ENCODE measurements at places on chromosomes 3 and 15. TPM values are rescaled to one million over a fixed set of nuclear protein-coding genes. Genes with fewer than 3 reads are reported as not detected.

THBS1 gene
- 16.3 TPM for total RNA-seq

MTHFS gene
- 16.0 TPM for total RNA-seq

PLA1A gene
- 0.92 TPM for total RNA-seq

CCDC14 gene
- 11.8 TPM for total RNA-seq

TTC14 gene
- total RNA-seq: 14.2 TPM

IGSF10 gene
- 0.20 TPM for total RNA-seq

PCOLCE2 gene
- 0.36 TPM for total RNA-seq

- ATAC-seq: no peak
Measured at GRCh38 chr3:23421811-23422516, 218.8 kb downstream of the UBE2E2 start.

- ATAC-seq: no peak
Measured at GRCh38 chr3:139597947-139598346, 58.4 kb upstream of the RBP1 start.

GRCh38 chr15:31871887-31872281 lies 158.4 kb upstream of the CHRNA7 start:
- ATAC-seq: no peak

- no peak for ATAC-seq
Measured at GRCh38 chr15:89494031-89494430, 2.4 kb downstream of the RHCG start.

DNA sequence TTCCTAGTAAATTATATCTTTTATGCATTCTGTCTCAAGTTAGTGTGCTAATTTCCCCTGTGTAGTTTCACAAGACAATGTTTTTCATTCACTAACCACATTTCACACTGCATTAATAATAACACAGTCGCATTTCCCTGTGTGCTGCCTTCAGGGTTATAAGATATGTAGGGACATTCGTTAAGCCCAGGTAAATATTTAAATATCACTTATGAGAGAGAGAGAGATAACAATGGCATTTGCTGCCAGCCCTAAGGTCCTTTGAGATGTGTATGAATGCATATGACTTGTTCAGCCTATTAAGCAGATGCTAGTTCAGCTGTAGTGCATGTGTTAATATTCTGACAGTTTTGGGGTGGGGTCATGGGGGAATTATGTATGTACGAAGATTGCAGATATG lies 876.7 kb downstream of the NAALADL2 start:
- ATAC-seq: no peak

DNA sequence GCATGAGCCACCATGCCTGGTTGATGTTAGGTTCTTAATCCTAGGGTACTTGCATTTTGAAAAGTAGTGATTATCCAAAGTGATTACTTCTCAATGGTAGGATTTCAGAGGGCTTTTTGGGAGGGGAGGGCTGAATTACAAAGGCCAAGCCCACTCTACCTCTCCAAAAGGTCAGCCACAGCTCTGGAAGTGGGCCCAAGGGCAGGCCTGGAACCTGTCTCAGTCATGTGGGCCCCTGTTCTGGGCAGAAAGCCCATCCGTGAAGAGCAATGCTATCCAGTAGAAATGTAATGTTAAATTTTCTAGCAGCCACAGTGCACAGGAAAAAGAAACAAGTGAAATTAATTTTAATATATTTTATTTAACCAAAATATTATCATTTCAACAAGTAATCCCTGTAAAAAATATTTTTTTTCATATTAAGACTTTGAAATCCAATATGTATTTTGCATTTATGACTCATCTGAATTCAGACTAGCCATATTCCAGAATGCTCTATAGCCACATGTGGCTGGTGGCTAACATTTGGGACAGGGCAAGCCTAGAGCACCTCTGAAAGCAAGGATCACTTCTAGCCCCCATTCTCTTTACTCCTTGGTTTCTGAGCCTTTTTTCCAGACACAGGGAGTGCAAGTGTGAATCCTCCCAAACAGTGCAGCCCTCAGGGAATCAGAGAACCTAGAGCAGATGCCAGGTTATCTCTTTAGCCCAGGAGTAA lies 16.8 kb downstream of the RFT1 start:
- no peak for ATAC-seq

DNA sequence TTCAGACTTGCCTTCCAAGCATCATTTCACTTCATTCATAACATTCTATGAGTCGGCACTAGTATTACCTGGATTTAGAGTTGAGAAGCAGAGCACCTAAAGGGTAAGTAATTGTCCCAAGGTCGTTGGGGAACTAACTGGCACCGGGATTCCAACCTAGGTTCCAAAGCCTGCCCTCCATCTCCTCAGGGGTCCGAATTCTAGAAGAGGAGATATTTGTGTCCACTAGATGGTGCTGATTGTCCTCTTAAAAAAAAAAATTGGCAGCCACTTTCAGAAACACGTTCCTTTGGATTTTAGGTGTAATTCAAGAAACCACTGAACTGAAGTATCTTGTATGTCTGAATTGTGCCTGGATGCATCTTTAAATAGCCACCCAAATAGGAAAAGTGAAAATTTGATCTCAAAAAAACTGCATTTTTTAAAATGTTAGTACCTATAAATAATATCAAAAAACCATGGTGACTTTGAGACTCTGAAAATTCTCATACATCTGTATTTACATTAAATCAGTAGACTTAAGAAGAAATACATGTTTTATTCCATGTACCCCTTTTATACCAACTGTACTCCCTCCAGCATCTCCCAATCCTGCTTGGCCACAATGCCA lies 3.9 kb upstream of the FSIP1 start:
- ATAC-seq: no peak

GRCh38 chr3:139122612-139123011 lies 77.9 kb upstream of the PRR23C start:
- no peak for ATAC-seq

DNA sequence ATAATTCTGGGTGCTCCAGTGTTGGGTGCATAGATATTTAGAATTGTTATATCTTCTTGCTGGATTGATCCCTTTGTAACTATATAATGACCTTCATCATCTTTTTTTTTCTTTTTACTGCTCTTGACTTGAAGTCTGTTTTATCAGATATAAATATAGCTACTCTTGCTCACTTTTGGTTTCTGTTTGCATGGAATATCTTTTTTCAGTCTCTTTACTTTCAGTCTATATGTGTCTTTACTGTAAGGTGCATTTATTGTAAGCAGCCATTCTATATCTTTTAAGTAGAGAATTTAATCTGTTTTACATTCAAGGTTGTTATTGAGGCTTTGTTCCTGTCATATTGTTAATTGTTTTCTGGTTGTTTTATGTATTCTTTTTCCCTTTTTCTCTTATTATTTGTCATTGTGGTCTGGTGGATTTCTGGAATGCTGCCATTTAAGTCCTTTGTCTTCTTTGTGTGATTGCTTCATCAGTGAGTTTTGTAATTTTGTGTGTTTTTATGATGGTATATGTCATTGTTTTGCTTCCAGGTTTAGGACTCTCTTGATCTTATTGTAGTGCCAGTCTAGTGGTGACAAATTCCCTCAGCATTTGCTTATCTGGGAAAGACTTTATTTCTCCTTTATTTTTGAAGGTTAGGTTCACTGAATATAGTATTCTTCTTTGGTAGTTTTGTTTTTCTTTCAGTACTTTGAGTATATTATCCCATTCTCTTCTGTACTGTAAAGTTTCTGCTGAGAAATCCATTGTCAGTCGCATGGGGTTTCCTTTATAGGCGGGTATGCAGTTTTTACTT lies 8.3 kb upstream of the PRR23C start:
- no peak for ATAC-seq

GRCh38 chr15:38612159-38612863 lies 47.7 kb upstream of the RASGRP1 start:
- peak; percentile 88 for ATAC-seq

- peak; percentile 86 for ATAC-seq
Measured at GRCh38 chr3:197487911-197488391, 67.8 kb downstream of the BDH1 start.

DNA sequence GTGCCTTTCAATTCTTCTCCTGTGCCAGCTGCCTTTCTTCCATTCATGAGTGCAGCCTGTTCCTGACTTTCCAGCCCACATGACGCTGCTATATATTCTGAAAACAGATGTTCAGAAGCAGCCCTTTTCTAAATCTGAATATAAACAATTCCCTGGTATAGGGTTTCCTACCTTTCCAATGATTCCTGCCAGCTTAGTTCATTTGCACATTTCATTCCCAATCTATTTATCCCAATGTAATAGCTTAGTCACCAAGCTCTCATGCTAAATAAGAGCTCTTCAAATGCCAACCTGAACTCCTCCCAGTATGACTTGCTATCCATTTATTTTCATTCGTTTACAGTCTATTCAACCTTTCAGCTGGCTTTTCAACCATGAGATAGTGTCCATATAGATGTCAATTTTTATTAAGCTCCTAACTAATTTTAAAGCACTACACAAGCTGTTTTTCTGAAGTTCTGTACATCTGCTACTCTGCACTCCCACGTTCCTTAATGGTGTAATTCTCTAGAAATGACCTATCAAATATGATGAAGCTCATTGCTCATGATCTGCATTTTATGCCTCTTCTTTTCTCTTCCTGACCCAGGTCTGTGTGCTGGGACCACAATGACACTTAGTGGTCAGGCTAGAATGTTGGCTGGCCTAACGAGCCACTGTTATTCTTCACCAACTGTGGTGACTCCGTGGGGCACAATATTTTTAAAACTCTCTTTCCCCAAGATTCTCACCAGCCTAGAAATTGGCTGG lies 605.0 kb upstream of the TBL1XR1 start:
- ATAC-seq: no peak

GRCh38 chr15:59764775-59765174 lies 75.7 kb upstream of the BNIP2 start:
- no peak for ATAC-seq

- no peak for ATAC-seq
Measured at GRCh38 chr3:154152741-154153140, 31.6 kb downstream of the ARHGEF26 start.

- peak; percentile 75 for ATAC-seq
Measured at GRCh38 chr3:196712514-196713413, 587 bp downstream of the PIGX start.

GRCh38 chr3:195475614-195476013 lies 32.8 kb upstream of the ACAP2 start:
- no peak for ATAC-seq

GRCh38 chr3:143337387-143337786 lies 217.8 kb downstream of the CHST2 start:
- no peak for ATAC-seq

- ATAC-seq: peak; percentile 27
Measured at GRCh38 chr15:40695469-40695890, 506 bp downstream of the RAD51 start.

DNA sequence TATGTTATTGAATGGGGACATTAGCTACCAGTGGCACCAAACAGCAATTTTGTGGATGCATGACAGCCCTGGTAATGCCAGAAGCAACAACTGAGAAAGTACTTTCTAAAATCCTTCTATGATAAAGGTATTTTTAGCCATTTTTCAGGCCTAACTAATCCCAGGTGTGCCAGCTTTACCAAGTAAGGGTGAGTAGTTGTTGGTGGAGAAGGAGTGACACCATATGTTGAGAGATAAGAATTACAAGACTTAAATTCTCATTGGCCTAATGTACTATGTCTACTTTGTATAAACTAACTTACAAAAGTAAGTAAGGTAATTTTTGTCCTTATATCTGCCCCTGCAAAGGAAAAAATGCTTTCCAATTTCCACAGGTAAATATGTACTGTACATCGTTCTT lies 4.1 kb upstream of the COX17 start:
- peak; percentile 43 for ATAC-seq

DNA sequence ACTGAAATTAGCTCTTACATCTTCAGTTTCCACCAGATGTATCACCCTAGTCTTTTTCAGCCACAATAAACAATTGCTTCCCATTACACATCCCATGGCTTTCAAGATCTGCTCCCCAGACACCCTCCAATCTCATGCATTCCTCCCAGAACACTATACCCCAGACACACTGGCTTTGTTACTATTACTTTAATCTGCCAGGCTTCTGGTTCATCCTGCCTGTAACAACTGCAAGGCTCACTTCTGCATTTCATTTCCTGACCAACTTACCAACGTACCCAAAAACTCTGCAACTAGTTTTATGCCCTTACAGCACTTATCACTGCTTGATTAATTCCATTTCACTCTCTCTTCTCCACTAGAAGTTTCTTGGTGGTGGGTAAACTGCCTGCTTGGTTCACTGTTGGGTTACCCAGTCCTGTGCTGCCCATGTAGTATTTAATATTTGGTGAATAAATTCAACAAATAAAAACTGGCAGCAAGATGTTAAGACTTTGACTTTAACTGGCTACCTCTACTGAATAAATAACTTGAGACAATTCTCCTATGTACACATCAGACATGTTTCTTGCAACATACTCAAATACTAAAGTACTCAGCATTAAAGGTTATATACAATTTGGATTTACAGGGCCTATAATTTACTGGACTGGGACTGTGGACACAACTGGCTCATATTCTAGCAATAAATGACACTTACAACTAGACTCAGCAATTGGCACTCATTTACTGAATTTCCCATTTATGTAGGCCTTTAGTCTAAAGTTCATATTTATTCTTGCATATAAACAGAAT lies 2.7 kb downstream of the RPL22L1 start:
- no peak for ATAC-seq

GRCh38 chr3:150699068-150699639 lies 4.6 kb downstream of the ERICH6 start:
- peak; percentile 64 for ATAC-seq

DNA sequence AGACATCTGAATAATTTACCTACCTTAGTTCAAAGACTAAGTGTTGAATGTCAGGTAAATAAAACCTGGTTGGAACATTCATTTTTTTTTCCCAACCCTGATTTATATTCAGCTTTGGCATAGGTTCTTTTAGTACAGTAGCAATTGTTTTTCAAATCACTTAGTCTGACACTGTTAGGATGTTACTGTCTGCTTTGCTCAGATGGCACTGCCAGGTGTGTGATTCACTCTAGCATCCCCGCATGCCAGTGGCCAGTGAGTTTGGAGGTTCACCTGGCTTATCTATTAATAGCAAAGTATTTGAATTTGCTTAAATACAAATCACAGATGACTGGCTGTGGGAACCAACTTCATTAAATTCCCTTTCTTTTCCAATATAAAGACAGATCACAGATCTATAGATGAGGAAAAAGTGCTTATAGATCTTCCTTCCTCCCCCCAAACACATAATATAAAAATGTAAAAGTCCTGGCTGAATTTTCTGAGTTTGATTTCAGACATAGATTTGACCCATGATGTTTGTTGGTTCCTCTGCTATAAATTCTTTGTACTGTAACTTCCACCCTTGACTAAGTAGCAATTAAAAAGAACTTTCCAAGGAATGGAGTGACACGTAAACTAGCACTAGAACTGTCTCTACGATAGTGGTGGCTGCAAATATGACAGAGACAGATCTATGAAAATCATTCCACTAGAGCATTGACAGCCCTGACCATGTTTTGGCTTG lies 3.9 kb downstream of the THBS1 start:
- no peak for ATAC-seq

GRCh38 chr3:160796813-160797164 lies 40.8 kb downstream of the PPM1L start:
- peak; percentile 96 for ATAC-seq

DNA sequence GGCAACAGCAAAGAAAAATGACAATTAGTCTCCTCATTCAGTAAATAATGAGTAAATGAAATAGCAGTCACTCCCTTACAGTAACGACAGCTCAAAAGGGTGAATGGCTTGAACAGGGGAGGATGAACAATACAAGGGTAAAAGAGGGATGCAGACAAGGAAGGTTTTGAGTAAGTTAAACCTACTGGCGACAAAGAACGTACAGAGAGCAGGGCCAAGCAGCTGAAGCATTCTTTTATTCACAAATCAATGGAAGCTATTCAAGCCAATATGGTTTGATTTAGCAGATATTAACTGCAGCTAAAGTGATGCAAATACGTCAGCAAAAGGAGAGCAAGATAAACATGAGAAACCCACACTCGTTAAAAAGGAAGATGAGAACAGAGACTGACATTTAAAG lies 90.7 kb upstream of the ICE2 start:
- ATAC-seq: no peak

Data from esophagus mucosa (tissue), 1 donor.